Hippocampal formation (tissue), 2 donors: ENCODE measurements at places on chromosomes 13 and 19.

DNA sequence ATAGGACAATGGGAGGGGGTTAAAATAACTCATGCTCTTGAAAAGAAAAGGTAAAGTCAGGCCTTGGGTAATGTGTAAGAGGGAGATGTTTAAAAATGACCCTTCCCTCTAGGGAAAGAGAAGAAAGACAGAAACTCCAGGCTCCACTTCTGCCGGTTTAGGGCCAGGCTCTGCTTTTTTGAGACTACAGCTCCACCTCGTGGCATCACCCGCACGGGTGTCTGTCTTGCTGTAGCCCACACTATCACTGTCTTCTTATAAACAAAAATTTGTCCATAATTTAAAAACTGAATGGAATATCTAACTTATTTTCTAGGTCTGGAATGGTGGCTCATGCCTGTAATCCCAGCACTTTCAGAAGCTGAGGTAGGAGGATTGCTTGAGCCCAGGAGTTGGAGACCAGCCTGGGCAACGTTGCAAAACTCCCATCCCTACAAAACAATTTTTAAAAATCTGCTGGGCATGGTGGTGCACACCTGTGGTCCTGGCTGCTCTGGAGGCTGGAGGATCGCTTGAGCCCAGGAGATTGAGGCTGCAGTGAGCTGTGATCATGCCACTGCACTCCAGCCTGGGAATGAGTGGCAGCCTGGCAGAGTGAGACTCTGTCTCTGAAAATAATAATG, 65.1 kb upstream of the GTF3A start:
- peak; percentile 75 for DNase-seq

DNA sequence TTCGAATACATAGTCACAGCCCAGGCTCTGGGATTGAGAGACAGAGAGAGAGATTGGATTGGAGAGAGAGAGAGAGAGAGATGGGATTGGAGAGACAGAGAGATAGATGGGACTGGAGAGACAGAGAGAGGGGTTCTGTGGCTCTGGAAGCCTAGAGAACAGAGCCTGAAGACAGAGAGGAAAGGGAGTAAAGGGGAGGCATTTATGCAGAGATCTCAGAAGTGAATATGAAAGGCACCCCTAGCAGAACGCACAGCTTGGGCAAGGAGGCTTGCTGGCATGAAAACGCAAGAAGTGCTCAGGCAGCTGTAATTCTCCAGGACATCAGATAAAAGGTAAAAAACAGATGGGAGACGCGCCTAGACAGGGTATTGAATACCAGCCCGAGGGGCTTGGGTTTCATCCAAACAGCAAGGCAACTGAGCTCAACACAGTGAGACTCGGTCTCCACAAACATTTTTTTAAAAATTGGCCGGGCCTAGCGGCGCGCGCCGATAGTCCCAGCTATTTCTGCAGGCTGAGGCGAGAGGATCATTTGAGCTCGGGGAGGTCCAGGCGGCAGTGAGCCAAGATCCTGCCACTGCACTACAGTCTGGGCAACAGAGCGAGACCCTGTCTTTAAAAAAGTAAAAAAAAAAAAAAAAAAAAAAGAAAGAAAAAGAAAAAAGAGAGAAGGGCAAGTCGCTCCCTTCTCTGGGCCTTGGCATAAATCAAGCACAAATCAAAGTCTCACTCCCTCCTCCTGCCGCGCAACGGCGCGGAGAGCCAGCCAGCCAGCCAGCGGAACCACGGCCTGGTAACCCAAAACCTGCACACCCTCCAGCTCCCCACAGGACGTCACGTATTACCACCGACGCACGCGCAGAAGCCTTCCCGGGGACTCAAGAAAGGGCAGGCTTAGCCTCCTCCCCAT, 774 bp upstream of the PPP2R1A start:
- DNase-seq, result peak; percentile 57

DNA sequence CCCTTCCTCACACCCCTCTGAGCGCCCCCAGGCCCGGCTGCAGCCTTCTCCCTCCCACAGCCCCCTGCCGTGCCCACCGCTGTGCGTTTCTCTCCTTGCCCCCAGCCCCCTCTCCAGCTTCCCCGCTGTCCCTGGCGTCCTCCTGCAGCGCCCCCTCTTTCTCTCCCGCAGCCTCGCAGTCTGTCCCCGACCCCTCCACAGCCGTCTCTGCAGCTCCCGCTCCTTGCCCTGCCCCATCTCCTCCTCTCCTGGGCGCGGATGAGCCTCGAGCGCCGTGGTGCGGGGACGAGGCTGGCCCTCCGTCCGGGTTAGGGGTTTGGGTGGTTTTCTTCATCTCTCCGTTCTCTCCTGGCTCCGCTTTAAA, 1.1 kb downstream of the KMT5C start:
- no peak for DNase-seq

- no peak for DNase-seq
These were observed 446.4 kb downstream of the GPC6 start for GRCh38 chr13:93672996-93673395.

- no peak for DNase-seq
These were observed 19.9 kb downstream of the KDM4B start for GRCh38 chr19:4988770-4989251.

GRCh38 chr13:27481766-27482165, 31.4 kb upstream of the MTIF3 start:
- no peak for DNase-seq

- no peak for DNase-seq
These were observed 64.6 kb upstream of the KL start for GRCh38 chr13:32951580-32951979.
